ENCODE measurements at places on chromosomes 4 and X.

DNA sequence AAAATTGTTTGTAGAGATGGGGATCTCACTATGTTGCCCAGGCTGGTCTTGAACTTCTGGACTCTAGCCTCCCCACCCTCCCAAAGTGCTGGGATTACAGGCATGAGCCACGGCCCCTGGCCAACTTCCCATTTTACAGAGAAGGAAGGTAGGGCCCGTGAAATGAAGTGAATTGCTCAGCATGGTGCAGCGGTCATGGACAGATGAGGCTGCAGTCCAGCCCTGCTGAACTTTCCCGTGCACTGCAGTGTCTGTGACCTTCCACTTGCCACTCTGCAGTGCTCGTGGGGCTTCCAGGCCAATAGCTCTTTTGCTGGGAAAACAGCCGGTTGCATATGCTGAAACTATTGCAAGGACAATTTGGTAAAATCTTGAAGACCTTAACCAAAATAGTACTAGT lies 454.4 kb upstream of the FAT1 start:
- H3K36me3 ChIP-seq: no peaks in the 10 kb centered on the region
- no peak overlapping the region for H3K27ac ChIP-seq
- DNase-seq: no peak
- no peaks in the 10 kb centered on the region for H3K27me3 ChIP-seq

- H3K4me1 ChIP-seq: no peaks in the 10 kb centered on the region
- H3K27me3 ChIP-seq: no peaks in the 10 kb centered on the region
- DNase-seq: no peak
- H3K36me3 ChIP-seq: no peaks in the 10 kb centered on the region
Measured at GRCh38 chrX:105468741-105469140, 248.2 kb upstream of the TEX13A start.

DNA sequence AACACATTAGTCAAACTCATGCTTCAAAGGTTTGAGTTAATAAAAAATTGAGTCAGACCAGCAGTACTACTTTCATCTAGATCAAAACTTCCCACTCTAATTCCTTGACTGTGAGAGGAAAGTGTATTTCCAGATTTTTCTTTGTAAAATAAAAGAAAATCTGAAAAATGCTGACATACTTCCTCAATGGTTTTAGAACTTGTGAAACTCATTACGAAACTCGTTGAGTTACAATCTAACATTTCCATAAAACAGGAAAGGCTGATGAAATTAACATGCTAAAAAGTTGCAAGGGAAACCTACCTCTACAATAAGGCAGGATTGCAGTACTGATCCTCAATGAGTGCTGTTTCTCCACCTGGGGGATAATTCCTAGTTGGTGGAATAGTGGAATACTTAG lies 217.8 kb upstream of the HCCS start:
- DNase-seq: no peak
- H3K4me1 ChIP-seq: no peaks in the 10 kb centered on the region
- no peaks in the 10 kb centered on the region for H3K36me3 ChIP-seq
- no peak overlapping the region for H3K27ac ChIP-seq

GRCh38 chr4:155639704-155640523 lies 26.7 kb upstream of the GUCY1A1 start:
- H3K36me3 ChIP-seq: no peaks in the 10 kb centered on the region
- DNase-seq: no peak
- no peak overlapping the region for H3K27ac ChIP-seq
